Kidney epithelial cell (primary cell): ENCODE measurements at places on chromosomes 3 and 15. TPM values are rescaled to one million over a fixed set of nuclear protein-coding genes. Genes with fewer than 3 reads are reported as not detected.

DNA sequence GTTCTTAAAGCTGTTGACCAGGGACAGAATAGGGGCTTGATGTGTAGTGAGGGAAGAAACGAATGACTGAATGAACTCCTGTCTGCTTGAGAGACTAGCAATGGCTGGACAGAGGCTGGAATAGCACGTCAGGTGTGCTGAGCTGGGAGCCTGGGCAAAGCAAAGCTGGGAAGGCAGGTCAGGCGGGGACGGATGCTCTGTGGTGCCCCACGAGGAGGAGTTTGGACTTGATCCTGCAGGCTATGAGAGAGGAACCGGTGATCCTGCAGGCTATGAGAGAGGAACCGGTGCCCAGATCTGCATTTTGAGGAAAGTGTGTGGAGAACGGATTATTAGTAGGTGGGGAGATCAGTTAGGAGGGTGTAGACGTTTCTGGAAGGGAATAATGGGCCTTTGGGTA lies 31.3 kb upstream of the PSTPIP1 start:
- no peak for DNase-seq

DNA sequence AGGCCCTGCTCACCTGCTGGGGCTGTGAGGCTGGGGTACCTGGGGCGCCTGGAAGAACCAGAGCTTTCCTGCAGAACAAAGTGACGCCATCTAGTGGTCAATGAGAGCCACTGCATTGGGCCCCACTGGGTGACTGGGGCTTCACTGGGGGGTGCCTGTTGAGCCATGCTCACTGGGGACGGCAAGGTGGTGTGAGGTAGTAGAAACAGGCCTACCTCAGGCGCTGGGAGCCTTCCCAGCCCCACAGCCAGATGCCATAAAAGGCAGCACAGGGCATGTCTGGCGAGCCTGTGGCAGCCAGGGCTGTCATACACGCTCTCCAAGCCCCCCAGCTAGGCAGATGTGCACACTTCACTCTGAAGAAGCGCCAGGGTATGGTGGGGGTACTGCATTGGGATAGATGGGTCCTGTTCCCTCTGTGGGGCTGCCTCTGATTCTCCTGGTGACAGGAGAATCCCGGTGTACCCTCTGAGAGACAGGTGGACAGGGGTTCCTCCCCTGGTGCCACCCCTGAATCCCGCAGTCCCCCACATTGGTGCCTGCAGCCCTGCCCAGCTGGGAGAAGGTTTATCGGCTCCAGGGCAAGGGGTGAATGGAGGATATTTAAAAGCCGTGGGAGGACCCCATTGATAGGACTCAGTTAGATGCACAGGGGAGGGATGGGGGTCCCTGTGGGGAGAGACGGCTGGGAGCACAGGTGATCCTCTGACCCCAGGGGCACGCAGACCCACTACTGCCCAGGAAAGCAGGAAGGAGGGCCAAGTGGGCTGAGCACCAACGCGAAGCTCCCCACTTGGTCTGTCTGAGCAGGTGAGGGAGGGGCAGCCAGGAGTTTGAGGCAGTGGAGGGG lies 178.8 kb downstream of the NSMCE3 start:
- no peak for DNase-seq

DNA sequence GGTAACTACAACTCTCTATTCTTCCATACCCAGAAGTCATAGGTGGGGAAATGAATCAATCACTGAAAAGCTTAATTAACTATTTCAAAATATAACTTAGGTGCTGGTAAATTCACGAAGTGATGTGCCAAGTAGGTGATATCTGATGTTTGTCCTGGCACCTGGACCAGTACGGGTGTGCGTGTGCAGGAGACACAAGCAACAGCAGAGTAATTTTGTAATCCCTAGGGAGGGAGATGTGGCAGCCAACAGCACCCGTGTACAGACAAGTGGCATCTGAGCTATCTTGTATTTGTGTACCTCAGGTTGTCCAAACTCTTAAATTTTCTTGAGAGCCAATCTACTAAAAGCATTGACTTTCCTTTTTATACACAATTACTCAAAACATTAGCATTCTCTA lies 22.8 kb downstream of the USF3 start:
- no peak for DNase-seq

- DNase-seq = no peak
Measured at GRCh38 chr3:10702961-10703740, 112.9 kb upstream of the SLC6A11 start.

DNA sequence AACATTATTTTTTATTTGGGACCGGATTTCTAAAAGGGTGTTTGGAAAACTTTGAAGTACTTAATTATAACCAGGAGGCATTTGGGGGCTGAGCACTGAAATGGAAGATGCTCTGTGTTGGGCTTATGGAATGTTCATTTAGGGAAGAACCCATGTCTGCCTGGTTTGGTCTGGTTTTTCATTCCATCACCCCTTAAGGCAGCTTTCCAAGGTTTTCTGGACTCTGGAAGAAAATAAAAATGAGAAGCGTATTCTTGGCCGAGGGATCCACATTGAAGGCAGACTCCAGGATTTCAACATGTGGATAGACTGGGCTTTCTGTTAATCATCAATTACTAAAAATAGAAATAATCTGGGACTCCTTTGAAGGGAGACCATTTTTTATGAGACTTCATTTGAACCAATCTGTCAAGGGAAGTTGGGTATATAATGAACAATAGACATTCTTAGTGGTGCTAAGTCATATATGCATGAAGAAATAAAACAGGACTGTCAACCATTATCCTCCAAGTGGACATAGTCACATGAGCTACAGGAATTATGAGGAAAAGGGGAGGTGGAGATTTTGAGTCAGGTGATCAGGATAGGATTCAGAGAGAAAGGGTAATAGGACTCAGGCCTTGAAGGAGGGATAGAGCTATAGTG lies 270.5 kb upstream of the ADAMTS9 start:
- no peak for DNase-seq

- no peak for DNase-seq
Measured at GRCh38 chr3:45507820-45508317, 86.7 kb upstream of the LIMD1 start.

GRCh38 chr15:48176112-48176511 lies 2.0 kb downstream of the MYEF2 start:
- no peak for DNase-seq

- peak; percentile 99 for DNase-seq
Measured at GRCh38 chr3:43866529-43867353, 176.0 kb downstream of the ABHD5 start.

- DNase-seq = no peak
Measured at GRCh38 chr3:186184021-186184420, 75.1 kb upstream of the ETV5 start.

GRCh38 chr3:177731644-177732268 lies 534.5 kb upstream of the TBL1XR1 start:
- no peak for DNase-seq

ZPLD1 gene
- total RNA-seq = 0.08 and 0.41 TPM in 2 replicates

ASB14 gene
- not detected in 2 replicates for total RNA-seq
